ENCODE measurements at places on chromosomes 11 and 22.

GRCh38 chr22:46861468-46862367 lies 99.3 kb downstream of the TBC1D22A start:
- no peak for DNase-seq

DNA sequence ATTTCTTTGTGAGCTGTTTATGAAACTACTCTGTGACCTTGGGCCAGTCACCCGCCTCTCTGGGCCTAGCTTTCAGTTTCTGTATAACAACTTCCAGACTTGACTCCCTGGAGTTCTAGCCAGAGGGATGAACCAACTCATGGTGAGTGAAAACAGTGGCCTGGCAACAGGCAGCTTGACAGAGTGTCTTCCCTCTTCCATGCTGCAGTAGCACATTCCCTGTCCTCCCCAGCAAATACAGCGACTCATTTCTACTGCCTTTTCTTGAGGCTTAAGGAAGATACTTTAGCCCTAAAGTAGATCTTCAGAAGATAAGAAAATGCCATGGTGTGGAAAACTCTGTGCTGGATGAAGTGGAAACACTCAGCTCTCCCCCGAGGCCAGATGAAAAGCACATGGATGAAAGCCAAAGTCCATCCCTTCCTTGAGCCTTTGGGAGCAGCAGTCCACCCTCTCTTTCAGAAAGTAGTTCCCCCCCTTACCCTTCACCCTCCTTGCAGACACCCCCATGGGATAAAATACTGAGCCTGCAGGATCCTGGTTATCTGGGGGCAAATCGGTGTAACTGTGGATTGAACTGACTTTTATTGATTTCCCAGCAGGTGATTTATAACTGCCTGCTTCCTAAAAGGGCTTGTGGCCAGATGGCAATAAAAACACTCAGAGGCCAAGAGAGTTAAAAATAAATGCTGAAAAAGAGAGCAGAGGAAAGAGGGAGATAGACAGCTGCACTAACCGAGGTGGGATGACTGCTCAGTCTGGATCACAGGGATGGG lies 24.1 kb downstream of the IRAG1 start:
- no peak for DNase-seq

DNA sequence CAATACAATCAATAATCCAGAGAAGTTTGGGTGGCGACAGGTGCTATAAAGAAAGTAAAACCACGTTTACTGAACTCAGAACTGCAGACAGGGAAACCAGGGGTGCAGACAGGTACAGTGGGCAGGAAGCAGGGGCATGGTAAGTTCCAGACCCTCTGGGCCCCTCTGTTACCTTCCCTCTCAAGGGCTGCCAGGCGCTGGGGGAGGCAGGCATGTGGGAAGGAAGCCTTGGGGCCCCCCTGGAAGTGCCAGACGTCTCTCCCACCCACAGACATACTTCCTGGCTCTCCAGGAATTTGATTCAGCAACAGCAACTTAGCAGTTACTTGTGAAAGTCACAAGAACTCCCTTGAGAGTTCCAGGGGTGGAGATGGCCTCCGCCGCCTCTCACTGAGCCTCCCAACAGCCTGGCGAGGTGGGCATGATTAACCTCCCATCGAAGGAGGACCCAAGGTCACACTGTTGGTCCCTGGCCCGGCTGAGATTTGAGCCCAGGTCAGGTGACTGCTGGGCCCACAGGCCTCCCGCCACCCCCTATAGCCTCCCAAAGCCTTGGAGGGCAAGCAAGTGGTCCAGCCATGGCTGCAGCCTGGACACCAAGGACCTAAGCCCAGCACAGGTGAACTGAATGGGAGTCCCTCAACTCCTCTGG lies 14.1 kb upstream of the TSKU start:
- DNase-seq = no peak

- no peak for DNase-seq
Observed at GRCh38 chr22:24341627-24342026, 71.0 kb downstream of the SPECC1L start.

DNA sequence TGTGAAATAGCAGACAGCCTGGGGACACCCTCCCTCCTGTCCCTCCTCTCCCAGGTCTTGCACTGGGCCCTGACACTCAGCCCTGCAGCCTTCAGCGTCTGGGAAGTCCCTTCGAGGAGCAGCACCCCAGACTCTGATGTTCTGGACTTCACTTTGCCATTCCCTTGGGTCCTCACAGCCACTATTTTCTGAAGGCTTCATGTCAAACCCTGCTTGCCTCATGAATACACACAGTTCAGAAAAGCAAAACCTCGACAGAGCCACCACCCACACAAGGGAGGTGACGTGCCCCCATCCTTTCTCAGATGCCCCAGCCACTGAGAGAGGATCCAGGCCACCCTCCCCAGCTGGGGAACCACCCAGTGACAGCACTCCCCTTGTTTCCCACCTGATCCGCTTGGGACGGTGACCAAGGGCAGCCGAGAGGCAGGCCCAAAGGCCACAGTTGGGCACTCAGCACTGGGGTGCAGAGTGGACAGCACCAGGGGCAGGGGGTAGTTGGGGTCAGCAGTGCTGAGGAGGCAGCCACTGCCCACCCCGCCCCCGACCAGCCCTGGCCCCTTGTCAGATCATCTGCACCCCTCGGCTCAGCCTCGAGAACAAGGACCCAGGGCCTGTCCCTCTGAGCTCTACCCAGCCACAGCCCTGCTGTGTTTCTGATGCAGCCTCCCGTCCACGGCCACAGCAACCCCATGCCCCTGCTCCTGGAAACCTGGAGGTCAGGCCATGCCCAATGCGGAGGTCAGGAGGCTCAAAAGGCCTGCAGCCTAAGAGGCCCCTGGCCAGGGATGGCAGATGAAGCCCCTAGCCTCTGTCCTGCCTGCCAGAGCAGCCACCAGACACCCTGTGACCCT lies 3.1 kb upstream of the TNNT3 start:
- no peak for DNase-seq

DNA sequence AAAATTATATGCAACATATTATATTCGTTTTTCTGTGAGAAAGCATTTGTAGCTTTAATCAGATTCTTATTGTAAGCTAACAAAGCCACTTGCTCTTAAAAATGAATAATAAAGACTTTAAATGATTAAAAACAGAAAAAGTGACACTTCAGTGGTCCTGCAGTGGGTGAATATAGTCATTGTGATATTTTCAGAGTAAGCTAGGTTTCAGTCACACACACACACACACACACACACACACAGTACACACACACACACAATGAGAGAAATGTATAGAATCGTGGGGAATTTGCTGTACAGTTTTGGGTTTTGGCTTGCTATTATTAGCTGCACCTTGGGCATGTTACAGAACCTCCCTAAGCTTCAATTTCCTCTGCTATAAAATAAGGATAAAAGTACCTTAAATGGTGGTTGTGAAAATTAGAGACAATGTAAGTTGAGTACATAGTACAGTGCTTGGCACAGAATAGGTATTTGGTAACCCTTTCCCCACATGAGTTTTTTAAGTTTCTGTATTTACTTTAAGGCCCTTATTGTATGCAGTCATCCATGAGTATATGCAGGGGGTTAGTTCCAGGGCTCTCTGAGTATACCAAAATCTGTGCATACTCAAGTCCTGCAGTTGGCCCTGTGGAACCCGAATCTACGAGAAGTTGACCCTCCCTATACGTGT lies 39.8 kb downstream of the CSTPP1 start:
- DNase-seq = no peak

- no peak for DNase-seq
Observed at GRCh38 chr11:82763167-82763566, 29.5 kb upstream of the FAM181B start.

- DNase-seq = no peak
Observed at GRCh38 chr22:46553189-46553588, 15.8 kb upstream of the CELSR1 start.

DNA sequence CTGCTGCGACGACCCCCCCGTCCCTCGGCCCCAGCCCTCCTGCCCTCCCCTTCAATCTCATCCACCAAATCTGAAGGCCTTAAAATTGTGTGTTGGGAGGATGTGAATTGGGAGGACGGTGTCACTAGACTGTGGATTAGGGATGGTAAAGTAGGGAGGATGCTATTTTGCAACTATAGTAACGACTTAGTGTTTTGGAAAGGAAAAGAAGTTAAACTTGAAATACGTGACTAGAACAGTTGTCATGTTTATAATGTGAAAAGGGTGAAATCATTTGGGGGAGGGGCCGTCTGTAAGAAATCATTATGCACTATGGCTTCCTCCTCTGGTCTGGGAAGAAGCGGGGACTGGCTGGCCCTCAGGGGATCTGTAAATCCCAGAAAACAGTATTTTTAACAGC lies 43.4 kb upstream of the NNMT start:
- no peak for DNase-seq

DNA sequence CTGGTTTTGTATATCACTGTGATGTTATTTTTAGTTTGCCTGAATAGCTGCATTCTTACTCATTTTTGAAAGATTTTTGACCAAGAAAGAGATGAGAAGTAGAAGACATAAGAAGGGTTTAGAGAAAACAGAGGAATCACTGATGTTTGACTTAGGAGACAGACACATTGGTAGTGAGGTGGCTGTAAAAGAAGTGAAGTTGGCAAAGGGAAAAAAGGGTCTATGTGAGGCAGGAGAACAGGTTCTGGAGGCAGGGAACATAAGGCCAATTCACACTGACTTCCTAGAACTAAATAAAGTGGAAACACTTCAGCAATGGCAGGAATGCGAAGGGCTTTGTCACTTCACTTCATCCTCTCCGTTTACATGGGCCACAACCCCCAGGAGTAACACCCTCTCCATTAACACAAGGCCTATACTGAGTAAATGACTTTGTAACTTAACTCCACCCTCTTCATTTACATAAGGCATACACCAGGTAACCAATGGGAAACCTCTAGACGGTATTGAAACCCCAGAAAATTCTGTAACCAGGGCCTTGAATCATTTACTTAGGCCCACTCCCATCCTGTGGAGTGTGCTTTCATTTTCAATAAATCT lies 36.5 kb downstream of the CTSC start:
- DNase-seq = no peak

GRCh38 chr11:66462911-66463310 lies 3.8 kb upstream of the PELI3 start:
- DNase-seq = no peak

GRCh38 chr11:67632175-67632981 lies 2.6 kb upstream of the NUDT8 start:
- no peak for DNase-seq

GRCh38 chr22:30674482-30674881 lies 6.8 kb upstream of the DUSP18 start:
- DNase-seq = no peak

DNA sequence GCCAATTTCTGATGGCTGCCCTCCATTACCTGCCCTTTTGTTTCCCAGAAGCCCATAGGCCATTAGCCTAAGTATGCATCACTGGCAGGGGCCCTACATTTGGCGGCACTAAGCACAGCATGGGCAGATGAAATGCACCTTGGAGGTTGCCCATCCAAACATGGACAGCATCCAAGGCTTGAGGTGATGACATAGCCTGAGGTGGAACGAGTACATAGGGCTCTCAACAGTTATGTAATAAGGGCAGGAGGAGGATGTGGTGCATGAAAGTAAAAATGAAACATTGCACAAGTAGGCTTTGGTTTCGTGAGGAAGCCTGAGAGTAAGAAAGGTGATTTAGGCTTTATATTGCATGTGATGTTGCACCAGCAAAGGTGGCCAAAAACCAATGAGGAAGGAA lies 148.1 kb downstream of the FAM76B start:
- DNase-seq = no peak

- DNase-seq = no peak
Observed at GRCh38 chr11:115325523-115325922, 178.7 kb downstream of the CADM1 start.

DNA sequence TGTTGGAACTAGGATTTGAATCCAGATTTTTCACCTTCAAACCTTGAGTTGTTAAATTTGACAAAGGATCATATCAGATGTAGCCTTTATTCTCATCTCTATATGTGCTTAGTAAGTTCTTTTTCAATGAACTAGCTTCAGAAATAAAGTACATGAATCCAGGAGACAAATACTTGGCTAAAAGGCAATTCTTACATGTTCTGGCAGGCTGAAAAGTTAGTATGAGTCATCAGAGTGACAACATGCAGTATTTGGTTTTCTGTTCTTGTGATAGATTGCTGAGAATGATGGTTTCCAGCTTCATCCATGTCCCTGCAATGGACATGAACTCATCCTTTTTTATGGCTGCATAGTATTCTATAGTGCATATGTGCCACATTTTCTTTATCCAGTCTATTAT lies 40.4 kb downstream of the BBOX1 start:
- no peak for DNase-seq

GRCh38 chr11:12679471-12679870 lies 5.2 kb downstream of the TEAD1 start:
- no peak for DNase-seq

DNA sequence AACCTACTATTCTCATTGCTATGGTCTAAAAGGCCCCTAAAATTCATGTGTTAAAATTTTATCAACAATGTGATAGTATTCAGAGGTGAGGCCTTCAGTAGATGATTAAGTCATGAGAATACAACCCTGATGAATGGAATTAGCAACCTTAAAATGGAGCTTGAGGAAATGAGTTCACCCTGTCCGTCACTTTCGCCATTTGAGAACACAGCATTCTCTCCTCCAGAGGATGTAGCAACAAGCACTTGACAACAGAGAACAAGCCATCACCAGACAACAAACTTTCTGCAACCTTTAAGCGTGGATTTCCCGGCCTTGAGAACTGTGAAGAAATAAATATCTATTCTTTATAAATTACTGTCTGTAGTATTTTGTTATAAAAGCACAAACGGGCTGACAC lies 197.0 kb downstream of the SBF2 start:
- no peak for DNase-seq

DNA sequence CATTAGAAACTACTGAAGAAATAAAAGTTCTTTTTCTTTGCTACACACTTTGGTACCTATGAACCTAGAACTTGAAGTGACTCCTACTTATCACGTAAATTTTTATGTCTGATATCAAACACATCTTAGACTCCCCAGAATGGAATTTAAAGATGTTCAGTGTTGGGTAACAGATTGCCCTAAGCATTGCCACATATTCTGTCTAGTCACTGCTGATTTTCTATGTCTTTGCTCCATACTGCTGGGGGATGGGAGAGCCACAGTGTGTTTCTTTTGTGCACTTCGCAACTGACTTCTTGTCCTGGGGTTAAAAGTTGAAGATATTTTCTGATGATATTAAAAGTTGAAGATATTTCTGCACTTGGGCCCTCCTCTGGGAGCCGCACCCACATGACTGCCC lies 19.4 kb upstream of the MYO18B start:
- no peak for DNase-seq

DNA sequence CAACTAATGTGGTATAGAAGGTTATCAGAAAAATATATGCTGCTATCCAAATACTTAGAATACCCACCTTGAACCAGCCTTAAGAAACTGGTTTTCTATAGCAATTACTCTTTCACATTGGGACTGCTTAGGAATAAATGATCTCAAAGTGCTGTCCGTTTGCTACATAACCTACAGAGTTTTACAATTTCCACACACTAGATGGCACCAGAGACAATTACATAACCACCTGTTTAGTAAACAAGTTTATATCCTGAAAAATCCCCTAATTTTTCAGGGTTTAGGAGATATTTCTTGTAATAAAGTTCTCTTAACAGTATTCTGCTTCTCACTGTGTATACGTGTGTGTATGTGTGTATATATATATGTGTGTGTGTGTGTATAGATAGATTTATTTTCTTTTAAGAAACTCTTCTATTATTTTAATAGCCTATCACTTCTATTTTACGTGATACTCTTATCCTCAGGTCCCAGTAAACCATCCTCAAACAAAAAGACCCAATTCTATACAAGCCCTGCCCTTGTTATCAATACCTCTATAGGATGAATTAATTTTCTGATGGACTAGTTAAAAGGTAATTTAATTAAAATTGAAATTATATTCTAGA lies 6.7 kb upstream of the OR5I1 start:
- no peak for DNase-seq

- DNase-seq = no peak
Observed at GRCh38 chr11:130211781-130212401, 52.3 kb downstream of the ST14 start.

- no peak for DNase-seq
Observed at GRCh38 chr11:113446112-113446511, 29.1 kb downstream of the DRD2 start.
